Smooth muscle cell of the coronary artery (primary cell): ENCODE measurements at places on chromosomes 4 and X. TPM values are rescaled to one million over a fixed set of nuclear protein-coding genes. Genes with fewer than 3 reads are reported as not detected.

BANK1 gene
- total RNA-seq = 0.08 and 0.12 TPM in 2 replicates

GPR119 gene
- total RNA-seq = not detected in 2 replicates

PAGE2B gene
- total RNA-seq = not detected in 2 replicates

FAM184B gene
- under 0.01 TPM in 1 of 2 replicates, not detected in the other for total RNA-seq

CFAP299 gene
- 3.5 and 14.0 TPM in 2 replicates for total RNA-seq

PHEX gene
- 0.08 and 1.2 TPM in 2 replicates for total RNA-seq

UGT2A1 gene
- total RNA-seq = 0.68 TPM in 1 of 2 replicates, not detected in the other

THAP9 gene
- total RNA-seq = 2.8 and 4.8 TPM in 2 replicates

TCEAL5 gene
- total RNA-seq = not detected in 2 replicates

CCDC120 gene
- under 0.01 and 0.38 TPM in 2 replicates for total RNA-seq

SPINK2 gene
- not detected in 2 replicates for total RNA-seq

PAGE1 gene
- total RNA-seq = not detected in 2 replicates

TASL gene
- total RNA-seq = not detected in 2 replicates

UGT2B17 gene
- not detected in 2 replicates for total RNA-seq

ZNF280C gene
- 1.4 and 1.7 TPM in 2 replicates for total RNA-seq

PWWP3B gene
- total RNA-seq = under 0.01 and 0.12 TPM in 2 replicates

UGT2B7 gene
- not detected in 2 replicates for total RNA-seq

GUCY1A1 gene
- total RNA-seq = 0.08 and 1.5 TPM in 2 replicates

RNF150 gene
- total RNA-seq = 0.30 and 0.59 TPM in 2 replicates

CXCL9 gene
- not detected in 2 replicates for total RNA-seq

SYNPO2 gene
- total RNA-seq = 2.7 and 16.4 TPM in 2 replicates

SH3BP2 gene
- total RNA-seq = 6.7 and 19.2 TPM in 2 replicates

FANCB gene
- 1.6 and 4.5 TPM in 2 replicates for total RNA-seq

MEPE gene
- total RNA-seq = not detected in 2 replicates

KDR gene
- 1.9 and 16.5 TPM in 2 replicates for total RNA-seq

CLIC2 gene
- total RNA-seq = 0.68 and 5.5 TPM in 2 replicates

CDX4 gene
- total RNA-seq = not detected in 2 replicates

NIPAL1 gene
- 7.1 TPM in 1 of 2 replicates, not detected in the other for total RNA-seq

SMR3A gene
- not detected in 2 replicates for total RNA-seq

EGF gene
- 0.08 and 0.35 TPM in 2 replicates for total RNA-seq

WDR1 gene
- 401 and 681 TPM in 2 replicates for total RNA-seq

SRPX2 gene
- total RNA-seq = 42.6 and 70.9 TPM in 2 replicates

TLR10 gene
- not detected in 2 replicates for total RNA-seq

PKD2 gene
- 120 and 153 TPM in 2 replicates for total RNA-seq

DNAAF6 gene
- not detected in 2 replicates for total RNA-seq

SYN1 gene
- 0.08 and 0.59 TPM in 2 replicates for total RNA-seq

KLHL13 gene
- 2.1 and 48.4 TPM in 2 replicates for total RNA-seq

NDST3 gene
- total RNA-seq = not detected in 2 replicates

FMR1NB gene
- total RNA-seq = not detected in 2 replicates

MAGEC3 gene
- not detected in 2 replicates for total RNA-seq

YTHDC1 gene
- total RNA-seq = 33.5 and 51.6 TPM in 2 replicates

MBNL3 gene
- total RNA-seq = 0.53 and 2.1 TPM in 2 replicates

BLTP1 gene
- total RNA-seq = 40.7 and 53.4 TPM in 2 replicates

CDS1 gene
- 0.15 TPM in 1 of 2 replicates, not detected in the other for total RNA-seq

GSX2 gene
- total RNA-seq = not detected in 2 replicates

CSN3 gene
- total RNA-seq = not detected in 2 replicates

DACH2 gene
- not detected in 2 replicates for total RNA-seq

MAGEA1 gene
- not detected in 2 replicates for total RNA-seq

UFSP2 gene
- 42.8 and 43.9 TPM in 2 replicates for total RNA-seq

SCLT1 gene
- total RNA-seq = 3.2 and 9.2 TPM in 2 replicates

HSFX2 gene
- total RNA-seq = 0.30 TPM in 1 of 2 replicates, not detected in the other

SMIM10 gene
- total RNA-seq = 2.3 and 4.8 TPM in 2 replicates

DSPP gene
- total RNA-seq = not detected in 2 replicates

F8A2 gene
- not detected in 2 replicates for total RNA-seq

HS6ST2 gene
- total RNA-seq = 0.08 TPM in 1 of 2 replicates, not detected in the other

ITGB1BP2 gene
- total RNA-seq = 0.70 and 6.6 TPM in 2 replicates

CT45A8 gene
- not detected in 2 replicates for total RNA-seq

PGAM4 gene
- total RNA-seq = not detected in 2 replicates
